ENCODE measurements at places on chromosomes 7 and 10.

GRCh38 chr7:76047305-76047810, 442 bp downstream of the STYXL1 start:
- DNase-seq = peak; percentile 25

- DNase-seq = no peak
Observed at GRCh38 chr7:26295586-26295985, 3.9 kb downstream of the SNX10 start.

GRCh38 chr10:84424731-84425167, 96.4 kb downstream of the CCSER2 start:
- DNase-seq = peak; percentile 97

DNA sequence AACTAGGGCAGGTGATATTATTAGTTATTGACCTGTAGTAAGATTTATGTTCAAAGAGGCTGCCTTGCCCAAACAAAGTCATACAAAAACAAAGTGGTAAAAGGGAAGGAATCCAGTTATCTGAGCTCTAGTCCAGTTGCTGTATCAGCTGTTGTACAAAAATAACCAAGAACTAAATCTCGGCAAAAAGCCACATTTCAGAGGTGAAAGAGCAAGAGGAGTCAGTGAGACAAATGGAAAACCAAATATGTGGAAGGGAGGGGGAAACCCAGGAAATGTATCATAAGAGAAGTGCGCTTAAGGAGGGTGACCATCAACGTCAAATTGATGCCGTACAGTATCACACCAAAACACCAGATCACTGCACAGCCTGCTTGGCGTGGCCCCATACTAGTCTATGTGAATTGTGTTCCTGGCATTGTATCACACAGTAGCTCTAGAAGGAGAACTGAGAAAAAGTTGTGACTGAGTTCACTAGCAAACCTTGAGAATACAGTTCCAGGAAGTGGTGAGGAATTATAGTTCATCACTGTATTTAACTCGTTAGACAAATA, 6.4 kb downstream of the AGBL3 start:
- DNase-seq = peak; percentile 76

- no peak for DNase-seq
Observed at GRCh38 chr7:153852261-153852660, 199.9 kb upstream of the DPP6 start.

- no peak for DNase-seq
Observed at GRCh38 chr10:102327002-102327401, 68.5 kb upstream of the NFKB2 start.

GRCh38 chr10:101956117-101956516, 99.9 kb downstream of the ARMH3 start:
- no peak for DNase-seq

DNA sequence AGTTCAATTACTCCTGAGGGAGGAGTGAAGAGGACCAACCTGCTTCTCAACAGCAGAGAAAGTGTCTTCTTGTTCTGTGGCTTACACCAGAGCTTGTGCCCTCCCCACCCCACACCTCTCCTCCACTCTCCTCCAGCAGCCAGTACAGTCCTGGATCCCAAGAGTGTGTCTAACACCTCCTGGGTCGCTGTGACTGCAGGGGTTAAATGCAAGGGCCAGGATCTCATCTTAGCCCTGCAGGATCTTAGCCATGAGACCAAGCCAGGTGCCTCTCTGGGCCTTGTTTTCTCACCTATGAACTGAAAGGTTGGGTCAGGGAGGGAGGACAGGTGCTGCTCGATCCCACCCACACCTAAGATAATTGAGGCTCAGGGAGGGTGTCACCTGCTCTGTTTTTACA, 34.5 kb upstream of the MSRB2 start:
- DNase-seq = no peak

DNA sequence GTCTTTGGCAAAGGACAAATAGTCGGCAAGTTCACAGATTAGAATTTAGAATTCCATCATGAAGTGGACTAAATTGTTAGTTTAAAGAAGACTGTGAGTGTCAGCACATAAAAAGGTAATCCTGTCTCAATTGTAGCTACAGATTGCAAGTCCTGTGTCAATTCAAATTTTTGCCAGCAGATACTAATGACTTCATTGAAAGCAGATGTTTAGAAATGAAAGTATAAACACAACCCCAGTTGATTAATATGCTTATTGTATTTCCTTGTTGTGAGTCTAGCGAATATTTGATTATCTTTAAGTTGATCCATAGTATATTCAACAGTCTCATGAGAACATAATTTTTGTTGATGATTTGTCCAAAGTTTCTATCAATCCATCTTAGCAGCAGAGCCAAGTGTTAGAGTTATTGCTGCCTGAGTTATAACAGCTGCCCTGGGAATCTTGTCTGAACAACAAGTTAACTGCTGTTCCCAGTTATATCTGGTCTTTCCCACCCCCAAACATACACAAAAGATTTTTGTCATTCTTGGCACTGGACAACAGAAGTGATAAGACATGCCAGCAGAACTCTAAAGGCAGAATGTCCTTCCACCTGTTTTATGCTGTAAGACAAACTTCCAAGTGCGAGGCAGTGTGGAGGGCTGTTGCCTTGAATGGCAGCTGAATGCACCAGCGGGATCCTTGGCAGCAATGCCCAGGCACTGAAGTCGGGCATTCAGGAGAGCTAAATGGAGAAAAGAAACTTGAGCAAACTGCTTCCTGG, 21.3 kb upstream of the HERPUD2 start:
- DNase-seq = peak; percentile 65

DNA sequence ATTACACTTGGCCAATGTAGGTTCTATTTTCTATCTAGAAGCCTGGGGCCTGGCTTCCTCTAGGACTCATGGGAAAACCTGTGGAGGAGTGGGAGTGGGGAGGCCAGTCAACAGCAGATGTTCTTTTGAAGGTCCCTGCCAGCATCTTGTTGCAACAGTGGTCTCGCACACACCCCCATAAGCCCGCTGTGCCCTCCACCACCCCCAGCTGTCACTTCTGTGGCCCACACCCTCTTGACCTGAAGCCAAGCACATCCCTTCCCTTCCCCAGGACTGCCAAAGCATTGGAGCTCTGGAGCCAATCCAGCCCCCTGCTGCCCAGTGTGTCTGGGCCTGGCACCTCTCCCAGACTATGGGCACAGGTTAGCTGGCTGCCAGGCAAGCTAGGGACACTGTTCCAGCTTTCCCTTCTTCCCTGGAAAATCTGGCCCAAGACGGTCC, 1.9 kb upstream of the STX1A start:
- no peak for DNase-seq

- DNase-seq = no peak
Observed at GRCh38 chr7:106957766-106958165, 86.7 kb upstream of the PRKAR2B start.

GRCh38 chr7:70565721-70566370, 566.1 kb upstream of the GALNT17 start:
- no peak for DNase-seq

GRCh38 chr7:85004402-85004801, 182.5 kb downstream of the SEMA3D start:
- DNase-seq = peak; percentile 13

DNA sequence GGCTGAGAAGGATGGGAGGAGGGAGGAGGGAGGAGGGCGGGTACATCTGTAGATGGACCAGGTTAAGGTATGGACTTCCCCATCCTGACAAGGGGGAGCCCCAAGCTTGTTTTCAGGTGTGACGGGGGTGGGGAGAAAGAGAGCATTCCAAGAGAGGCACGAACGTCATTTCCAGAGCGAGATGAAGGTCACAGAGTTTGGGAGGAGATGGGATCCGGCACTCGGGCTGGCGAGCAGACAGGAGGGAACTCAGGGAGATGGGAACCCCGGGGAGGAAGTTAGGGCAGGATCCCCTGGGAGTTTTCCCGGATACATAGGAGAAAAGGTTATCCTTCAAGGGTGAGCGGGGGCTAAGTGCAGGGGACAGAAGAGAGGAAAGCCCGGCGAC, 118.8 kb downstream of the CUX1 start:
- peak; percentile 17 for DNase-seq

DNA sequence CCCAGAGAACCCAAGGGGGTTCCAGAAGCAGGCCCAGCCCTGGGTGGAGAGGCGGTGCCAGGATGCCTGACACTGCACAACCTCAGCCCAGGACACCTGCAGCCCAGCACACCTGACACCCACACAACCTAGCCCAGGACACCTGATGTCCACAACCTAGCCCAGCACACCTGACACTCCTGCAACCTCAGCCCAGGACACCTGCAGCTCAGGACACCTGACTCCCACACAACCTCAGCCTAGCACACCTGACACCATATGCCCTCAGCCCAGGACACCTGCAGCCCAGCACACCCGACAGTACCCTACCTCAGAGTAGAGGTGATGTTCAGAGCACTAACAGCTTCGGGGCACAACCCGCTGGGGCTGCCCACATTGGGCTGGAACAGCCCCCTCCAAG, 87.3 kb downstream of the PAXIP1 start:
- no peak for DNase-seq

- DNase-seq = no peak
Observed at GRCh38 chr10:106347547-106347946, 817.0 kb downstream of the SORCS1 start.

- DNase-seq = no peak
Observed at GRCh38 chr7:127290116-127290655, 37.4 kb upstream of the GRM8 start.

DNA sequence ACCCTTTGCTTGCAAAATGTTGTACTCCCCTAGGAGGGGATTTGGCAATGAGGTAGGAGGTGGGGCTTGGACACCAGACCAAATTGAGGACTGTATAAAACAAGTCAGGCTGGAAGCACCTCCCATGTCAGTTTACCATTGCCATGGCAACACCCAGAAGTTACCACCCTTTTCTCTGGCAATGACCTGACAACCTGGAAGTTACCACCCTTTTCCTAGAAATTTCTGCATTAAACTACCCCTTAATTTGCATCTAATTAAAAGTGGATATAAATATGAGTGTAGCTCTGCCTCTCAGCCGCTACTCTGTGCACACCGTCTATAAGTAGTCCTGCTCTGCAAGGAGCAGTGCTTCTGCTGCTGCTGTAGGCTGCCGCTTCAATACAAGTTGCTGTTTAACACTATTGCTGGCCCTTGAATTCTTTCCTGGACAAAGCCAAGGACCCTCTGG, 7.8 kb upstream of the BLNK start:
- no peak for DNase-seq

GRCh38 chr10:61897671-61898434, 3.6 kb upstream of the ARID5B start:
- DNase-seq = peak; percentile 74

DNA sequence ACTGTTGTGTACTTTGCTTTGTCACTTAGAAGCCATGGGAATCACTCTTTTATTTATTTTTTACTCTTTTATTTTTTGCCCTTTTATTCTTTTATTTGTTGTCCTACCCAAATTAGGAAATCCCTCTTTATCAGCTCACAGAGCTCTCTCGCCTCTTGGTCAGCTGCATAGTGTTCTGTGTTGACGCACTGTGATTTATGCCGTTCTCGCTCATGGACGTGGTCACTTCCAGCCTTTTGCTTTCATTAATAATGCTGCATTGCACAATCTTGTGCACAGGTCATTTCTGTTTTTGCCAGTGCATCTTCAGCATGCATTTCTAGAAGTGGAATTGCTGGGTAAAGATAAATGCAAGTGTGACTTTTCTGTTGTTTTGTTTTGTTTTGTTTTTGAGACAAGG, 42.3 kb downstream of the FBH1 start:
- DNase-seq = peak; percentile 56

- peak; percentile 95 for DNase-seq
Observed at GRCh38 chr7:151736403-151736909, 140.5 kb downstream of the PRKAG2 start.

DNA sequence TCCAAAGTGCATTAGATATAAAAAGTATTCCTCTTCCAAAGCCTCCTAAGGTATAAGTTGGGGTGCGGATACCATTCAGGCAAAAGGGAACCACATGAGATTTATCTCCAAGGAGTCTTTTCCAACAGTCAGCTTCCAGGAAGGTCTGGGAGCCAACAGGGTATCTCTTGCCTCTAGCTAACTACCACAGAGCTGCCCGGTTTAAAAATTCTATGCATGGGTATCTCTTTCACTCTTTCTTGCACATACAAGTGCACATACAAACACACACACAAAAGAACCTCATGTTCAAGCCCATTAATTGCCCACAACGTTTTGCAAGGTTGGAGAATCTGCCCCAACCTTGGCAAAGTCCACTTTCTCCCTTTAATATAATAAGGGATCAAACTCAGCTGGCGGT, 80.7 kb downstream of the CDK6 start:
- no peak for DNase-seq

- no peak for DNase-seq
Observed at GRCh38 chr10:86664341-86665217, 3.7 kb upstream of the LDB3 start.

- DNase-seq = no peak
Observed at GRCh38 chr7:77791336-77791735, 6.9 kb downstream of the TMEM60 start.

DNA sequence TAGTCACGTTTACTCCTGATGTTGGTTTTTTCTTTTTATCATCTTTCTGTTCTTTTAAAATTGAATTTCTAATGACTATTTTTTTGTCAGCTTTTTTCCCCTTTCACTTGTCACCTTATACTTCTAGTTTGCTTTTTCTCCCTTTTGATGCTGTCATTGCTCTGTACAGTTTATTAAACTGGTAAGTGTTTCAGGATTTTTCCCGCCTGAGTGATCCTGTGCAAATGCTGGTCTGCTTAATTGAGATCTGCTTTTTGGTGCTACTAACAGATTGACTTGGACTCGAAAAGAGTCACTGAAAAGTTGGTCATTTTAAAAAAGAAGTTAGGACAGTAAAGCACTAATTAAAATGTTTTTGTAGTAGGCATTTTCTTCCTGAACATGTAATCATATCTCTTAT, 95.2 kb downstream of the PHTF2 start:
- no peak for DNase-seq

- DNase-seq = no peak
Observed at GRCh38 chr7:142391191-142391992, 133.5 kb upstream of the PRSS58 start.

DNA sequence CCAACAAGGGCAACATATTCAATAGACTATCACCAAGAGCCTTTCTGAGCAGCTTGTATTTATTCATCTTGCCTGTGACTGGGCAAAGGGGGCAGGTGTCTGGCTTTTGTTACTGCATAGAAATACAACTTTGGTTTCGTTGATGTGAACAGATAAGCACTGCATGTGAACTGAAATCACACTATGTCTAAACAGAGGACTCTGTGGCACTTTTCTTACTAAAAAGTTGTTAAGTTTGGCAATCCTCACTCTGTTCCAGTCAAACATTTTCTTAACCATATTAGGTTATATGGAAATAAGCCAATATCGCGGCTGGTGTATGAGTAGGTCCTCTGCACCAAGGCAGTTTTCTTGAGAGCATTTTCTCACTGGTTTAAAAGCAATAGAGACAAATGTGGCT, 48.5 kb downstream of the CALD1 start:
- peak; percentile 96 for DNase-seq

DNA sequence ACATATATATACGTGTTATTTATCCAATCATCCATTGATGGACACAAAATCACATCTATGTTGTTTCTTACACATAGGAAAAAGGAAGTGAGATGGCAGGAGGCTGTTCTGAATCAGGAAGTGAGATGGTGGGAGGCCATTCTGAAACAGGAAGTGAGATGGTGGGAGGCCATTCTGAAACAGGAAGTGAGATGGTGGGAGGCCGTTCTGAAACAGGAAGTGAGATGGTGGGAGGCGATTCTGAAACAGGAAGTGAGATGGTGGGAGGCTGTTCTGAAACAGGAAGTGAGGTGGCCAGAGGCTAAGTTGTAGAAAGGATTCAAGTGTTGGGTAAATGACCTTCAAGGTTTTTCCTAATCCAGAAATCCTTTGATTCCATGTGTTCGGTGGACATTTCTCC, 921.5 kb downstream of the TYW1 start:
- no peak for DNase-seq

GRCh38 chr10:48801001-48801421, 116.3 kb downstream of the WDFY4 start:
- peak; percentile 34 for DNase-seq
